Esophagus mucosa (tissue), 1 donor: ENCODE measurements at places on chromosomes 6 and 20. TPM values are rescaled to one million over a fixed set of nuclear protein-coding genes. Genes with fewer than 3 reads are reported as not detected.

- ATAC-seq: no peak
These were observed 40.4 kb downstream of the SPDEF start for GRCh38 chr6:34515473-34516387.

DNA sequence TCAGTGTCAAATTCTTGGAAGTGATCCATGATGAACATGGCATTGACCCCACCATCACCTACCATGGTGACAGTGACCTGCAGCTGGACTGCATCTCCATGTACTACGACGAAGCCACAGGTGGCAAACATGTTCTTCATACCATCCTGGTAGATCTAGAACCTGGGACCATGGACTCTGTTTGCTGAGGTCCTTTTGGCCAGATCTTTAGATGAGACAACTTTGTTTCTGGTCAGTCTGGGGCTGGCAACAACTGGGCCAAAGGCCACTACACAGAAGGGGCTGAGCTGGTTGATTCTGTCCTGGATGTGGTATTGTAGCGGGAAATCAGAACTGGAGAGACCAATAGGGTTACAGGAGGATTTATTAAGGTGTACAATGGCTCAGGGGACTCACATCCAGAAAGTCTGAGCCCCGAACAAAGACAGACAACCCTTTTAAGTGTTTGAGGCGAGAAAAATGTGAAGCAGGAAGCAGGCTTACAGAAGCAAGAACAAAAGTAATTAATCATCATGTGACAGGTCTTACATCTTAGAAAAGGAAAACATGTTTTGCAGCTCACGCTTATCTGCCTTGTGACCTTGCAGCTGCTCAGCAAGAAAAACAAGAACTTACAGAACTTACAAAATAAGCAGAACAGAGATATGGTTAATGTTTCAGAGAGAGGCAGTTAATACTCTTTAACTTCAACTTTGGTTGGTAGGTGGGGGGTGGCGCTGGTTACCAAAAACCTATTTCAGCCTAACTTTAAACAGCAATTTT lies 58.8 kb upstream of the MOCS1 start:
- peak; percentile 70 for ATAC-seq

DNA sequence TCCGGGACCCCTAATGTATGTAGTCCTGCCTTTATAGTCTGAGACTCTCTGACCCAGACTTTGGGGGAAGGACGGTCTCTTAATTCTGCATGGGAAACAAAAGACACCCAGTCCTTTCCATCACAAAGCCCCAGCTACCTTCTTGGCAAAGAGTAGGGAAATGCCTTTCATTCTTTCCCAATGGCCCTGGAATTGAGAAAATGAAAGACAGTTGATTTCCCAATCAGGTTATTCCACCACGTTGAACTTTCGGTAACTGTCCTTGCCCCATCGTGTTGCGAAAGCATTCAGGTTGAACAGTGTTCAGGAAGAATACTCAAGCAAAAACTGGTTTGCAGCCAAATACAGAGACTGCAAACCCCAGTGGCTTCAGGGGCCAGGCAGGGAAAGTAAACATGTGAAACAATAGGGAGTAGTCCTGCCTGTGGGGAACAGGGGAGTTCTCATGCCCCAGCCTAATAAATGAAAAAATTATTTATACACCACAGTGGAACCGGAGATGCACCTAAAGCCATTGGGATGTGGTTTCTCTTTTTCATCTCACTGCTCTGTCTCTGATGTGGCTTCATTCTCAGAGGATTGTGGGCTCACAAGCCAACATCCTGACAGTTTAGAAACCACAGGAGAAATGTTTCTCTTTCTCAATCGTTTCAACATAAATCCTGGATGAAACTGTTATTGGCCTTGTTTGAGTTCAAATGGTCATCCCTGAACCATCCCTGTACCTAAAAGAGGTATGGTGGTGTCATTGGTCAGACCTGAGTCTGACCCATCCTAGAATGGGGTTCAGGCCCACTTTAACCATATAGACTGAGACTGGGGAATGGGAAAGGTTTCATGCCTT lies 44.2 kb upstream of the SLC9A8 start:
- peak; percentile 70 for ATAC-seq

GRCh38 chr20:50518270-50518721 lies 8.1 kb downstream of the PTPN1 start:
- ATAC-seq: peak; percentile 41

DNA sequence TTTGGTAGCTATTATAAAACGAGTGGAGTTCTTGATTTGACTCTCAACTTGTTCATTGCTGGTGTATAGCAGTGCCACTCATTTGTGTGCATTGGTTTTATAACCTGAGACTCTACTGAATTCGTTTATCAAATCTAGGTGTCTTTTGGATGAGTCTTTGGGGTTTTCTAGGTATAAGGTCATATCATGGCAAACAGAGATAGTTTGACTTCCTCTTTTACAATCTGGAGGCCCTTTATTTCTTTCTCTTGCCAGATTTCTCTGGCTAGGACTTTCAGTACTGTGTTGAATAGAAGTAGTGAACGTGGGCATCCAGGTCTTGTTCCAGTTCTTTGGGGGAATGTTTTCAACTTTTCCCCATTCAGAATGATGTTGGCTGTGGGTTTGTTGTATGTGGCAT lies 38.8 kb downstream of the SUMO4 start:
- no peak for ATAC-seq

DNA sequence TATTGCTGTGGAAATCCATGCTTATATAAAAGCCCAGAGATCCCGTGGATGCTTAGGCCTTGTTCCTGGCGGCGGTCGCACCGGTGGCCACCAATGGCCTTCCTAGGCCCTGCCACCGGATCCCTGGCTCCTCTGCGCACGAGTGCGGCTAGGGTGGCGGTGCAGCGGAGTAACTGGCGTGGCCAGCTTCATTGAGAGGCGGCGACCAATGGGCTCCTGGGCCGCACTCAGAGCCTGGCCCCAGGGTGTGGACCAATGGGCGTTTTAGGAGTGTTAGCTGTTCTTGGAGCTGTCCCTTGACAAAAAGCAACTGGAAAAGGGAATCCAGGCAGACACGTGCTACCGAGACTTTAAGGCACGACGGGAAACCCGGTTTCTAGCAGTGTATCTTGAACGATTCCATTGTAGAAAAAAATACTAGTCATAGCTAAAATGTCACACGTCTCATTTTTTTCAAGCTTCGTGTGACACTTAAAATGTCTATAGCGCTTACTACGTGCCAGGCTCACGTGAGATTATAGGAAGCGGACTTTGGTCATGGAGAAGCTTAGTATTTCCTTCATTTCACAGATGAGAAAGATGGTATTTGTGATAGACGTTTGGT lies 1.7 kb downstream of the AMD1 start:
- peak; percentile 84 for ATAC-seq

GRCh38 chr20:37801921-37802320 lies 101.0 kb upstream of the VSTM2L start:
- no peak for ATAC-seq

- ATAC-seq: no peak
These were observed 230.1 kb upstream of the PRND start for GRCh38 chr20:4491643-4492042.

DNA sequence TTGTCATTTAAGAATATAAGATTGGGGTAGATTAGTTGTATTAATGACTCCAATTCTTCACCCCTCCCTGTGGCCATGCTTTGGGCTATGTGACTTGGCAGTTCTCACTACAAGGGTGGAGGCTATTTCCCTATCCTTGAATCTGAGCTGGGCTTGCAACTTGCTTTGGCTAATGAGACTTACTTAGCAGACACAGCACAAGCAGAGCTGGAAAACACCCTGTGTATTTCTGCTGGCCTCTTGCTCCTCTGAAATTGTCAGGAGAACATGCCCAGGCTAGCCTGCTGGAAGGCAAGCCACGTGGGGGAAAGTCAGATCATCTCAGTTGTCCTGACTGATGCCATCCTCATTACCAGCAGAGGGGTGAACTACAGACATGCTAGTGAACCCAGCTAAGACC lies 126.5 kb upstream of the HDGFL1 start:
- ATAC-seq: peak; percentile 87

GRCh38 chr20:17872959-17873358 lies 95.6 kb downstream of the SNX5 start:
- no peak for ATAC-seq

DNA sequence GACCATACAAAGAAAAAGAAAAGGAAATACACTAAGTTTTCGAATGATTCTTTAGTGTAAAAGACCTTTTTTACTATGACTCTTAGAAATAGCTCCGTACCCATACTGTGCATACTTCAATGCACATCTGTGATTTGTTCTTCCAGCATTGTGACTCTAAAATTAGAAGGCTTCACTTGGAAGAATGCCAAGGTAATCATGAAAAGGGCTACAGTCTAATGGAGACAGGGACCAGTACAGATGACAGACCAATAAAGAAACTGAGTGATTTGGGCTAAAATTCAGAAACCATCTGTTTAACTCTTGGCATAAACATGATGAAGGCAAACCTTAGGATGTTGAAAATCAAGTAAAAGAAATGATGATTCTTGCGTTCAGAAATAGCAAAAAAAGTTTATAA lies 46.3 kb downstream of the CYP39A1 start:
- ATAC-seq: no peak

DNA sequence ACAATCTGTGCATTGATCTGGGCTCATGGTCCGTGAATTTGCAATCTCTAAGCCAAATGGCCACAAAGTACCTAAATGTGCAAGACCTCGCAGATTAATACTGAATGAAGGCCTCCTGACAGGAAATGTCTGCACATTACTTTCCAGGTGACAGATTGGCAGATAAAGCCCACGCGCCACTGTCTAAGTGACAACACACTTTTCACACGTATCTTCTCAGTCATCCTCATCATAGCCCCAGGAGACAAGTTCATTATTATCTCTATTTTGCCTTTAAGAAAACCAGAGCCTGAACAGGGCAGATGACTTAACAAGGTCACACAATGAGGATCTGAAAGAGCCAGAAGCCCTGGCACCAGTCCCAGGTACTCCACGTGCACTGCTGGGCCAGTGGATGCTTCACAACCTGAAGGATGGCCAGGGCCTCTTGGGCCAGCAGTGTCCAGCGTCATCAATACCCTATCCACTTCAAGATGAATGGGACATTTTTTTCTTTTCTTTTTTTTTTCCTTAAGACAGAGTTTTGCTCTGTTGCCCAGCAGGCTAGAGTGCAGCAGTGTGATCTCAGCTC lies 266.3 kb downstream of the PTPRT start:
- no peak for ATAC-seq

DNA sequence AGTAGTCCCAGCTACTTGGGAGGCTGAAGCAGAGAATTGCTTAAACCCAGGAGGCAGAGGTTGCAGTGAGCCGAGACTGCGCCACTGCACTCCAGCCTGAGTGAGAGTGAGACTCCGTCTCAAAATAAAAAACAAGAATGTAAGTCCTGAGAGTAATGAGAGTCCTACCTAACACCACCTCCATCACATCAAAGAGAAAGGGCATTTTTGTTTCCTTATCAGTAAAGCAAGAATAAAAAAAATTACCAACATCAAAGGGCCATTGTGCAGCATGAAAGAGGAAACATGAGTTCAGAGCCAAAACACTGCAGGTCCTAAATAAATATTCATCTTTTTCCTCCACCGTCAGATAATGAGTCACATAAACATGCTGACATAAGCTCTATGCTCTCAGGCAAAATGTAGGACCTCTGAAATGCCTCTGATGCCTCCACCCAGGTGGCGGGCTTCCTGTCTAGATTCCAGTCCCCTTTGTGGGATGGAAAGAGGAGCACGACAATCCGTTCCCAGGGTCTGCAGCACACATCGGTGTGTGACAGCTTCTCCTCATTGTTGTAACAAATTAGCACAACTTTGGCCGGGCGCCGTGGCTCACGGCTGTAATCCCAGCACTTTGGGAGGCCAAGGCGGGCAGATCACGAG lies 7.2 kb downstream of the ATP9A start:
- ATAC-seq: peak; percentile 75

GRCh38 chr6:140744659-140745320 lies 1370.3 kb upstream of the CITED2 start:
- ATAC-seq: peak; percentile 79

DNA sequence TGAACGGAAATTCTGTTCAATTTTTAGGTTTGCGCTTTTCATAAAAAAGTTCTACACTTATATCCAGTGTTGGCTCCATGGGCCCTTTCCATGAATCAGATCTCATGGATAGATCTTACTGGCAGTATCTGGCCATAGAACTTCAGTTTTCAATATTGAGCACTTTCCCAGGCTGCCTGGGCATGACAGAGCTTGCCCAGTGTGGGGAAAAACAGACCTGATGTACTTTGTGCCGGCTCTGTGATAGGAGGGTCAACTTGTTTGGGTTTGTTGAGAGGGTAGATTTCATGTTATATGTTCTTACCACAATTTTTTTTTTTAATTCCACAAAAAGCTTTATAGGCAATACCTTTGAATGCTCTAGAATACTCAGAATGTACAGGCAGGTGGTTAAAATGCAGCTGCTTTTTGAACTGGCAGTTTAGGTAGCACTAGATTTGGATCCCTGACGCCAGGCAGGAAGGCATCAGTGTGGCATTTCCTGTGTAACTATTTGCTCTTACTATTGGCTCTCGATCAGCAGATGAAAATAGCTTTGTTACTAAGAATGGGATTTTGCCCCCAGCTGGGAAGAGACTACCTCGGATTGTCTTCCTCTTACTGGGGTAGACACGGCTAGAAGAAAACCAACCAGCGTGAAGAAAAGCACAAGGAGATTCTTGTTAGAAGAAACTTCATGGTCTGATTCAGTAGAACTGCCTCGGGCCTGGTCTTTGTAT lies 404.9 kb upstream of the SOX4 start:
- ATAC-seq: peak; percentile 69

GRCh38 chr20:19478320-19478895 lies 266.0 kb downstream of the SLC24A3 start:
- ATAC-seq: no peak

DNA sequence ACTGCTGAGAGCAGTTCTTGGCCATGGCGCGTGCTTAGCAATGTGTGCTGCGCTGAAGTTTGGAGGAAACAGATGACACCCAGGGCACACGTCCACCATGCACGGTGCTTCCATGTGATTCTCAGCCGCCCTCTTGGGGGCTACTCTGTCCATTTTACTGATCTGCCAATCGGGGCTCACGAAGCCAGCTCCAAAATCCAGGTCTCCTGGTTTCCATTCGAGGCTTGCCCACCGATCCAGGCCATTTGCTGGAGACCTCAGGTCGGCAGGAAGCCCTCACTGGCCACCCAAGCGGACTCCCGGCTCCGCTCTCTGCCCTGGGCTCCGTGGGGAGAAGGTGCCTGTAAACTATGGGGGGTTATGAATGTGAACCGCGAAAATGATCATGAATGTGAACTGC lies 11.7 kb upstream of the FRMD1 start:
- no peak for ATAC-seq

Gene CFAP61
- total RNA-seq: not detected

Gene GSTA3
- total RNA-seq: not detected

Gene ERGIC3
- 168 TPM for total RNA-seq

Gene EEF1A1
- 7,434 TPM for total RNA-seq

Gene TRIM40
- total RNA-seq: not detected

Gene RNF144B
- 21.6 TPM for total RNA-seq

Gene DDO
- total RNA-seq: 0.08 TPM
